GM18507 (cell line): ENCODE measurements at places on chromosomes 6 and 20.

DNA sequence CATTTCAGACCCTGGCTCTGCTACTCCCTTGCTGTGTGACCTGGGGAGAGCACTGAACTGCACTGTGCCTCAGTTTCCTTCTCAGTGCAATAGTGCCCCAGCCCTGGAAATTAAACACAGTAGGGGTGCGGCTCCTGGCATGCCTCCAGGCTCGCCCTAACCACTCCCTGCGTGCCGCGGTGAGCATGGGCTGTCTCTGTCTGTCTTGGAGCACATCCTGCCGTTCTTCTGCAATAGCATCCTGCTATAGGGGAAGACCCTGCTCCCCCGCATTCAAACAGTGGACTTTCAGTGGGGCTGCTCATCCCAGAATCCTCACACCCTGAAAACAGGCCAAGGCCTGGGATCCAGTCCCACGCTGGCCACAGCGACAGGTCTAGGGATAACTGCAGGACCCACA is 129.5 kb downstream of the FOXC1 start:
- no peak for DNase-seq

DNA sequence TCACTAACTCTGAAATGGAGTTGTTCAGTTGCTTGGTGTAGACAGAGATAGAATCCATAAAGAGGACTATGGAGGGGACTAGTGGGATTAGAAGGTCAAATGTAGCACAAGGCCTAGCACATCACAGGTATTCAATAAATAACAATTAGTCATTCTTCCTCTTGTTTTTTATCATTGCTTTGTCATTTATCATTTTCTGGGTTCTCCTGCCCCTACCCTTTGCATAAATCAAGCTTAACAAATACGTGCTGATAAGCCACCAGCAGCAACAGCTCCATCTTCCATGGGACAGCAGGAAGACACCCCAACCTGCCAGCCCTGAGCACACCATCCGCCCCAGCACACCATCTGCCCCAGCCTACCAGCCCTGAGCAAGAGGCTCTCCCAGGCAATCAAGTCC is 23.1 kb downstream of the TRAM2 start:
- DNase-seq = no peak

GRCh38 chr20:61049684-61050083 is 202.4 kb upstream of the CDH4 start:
- DNase-seq = no peak

GRCh38 chr6:54624779-54625178 is 221.8 kb upstream of the FAM83B start:
- no peak for DNase-seq

GRCh38 chr6:13667655-13668054 is 44.0 kb downstream of the RANBP9 start:
- DNase-seq = no peak

GRCh38 chr20:15045246-15045645 is 707.8 kb upstream of the FLRT3 start:
- DNase-seq = no peak

DNA sequence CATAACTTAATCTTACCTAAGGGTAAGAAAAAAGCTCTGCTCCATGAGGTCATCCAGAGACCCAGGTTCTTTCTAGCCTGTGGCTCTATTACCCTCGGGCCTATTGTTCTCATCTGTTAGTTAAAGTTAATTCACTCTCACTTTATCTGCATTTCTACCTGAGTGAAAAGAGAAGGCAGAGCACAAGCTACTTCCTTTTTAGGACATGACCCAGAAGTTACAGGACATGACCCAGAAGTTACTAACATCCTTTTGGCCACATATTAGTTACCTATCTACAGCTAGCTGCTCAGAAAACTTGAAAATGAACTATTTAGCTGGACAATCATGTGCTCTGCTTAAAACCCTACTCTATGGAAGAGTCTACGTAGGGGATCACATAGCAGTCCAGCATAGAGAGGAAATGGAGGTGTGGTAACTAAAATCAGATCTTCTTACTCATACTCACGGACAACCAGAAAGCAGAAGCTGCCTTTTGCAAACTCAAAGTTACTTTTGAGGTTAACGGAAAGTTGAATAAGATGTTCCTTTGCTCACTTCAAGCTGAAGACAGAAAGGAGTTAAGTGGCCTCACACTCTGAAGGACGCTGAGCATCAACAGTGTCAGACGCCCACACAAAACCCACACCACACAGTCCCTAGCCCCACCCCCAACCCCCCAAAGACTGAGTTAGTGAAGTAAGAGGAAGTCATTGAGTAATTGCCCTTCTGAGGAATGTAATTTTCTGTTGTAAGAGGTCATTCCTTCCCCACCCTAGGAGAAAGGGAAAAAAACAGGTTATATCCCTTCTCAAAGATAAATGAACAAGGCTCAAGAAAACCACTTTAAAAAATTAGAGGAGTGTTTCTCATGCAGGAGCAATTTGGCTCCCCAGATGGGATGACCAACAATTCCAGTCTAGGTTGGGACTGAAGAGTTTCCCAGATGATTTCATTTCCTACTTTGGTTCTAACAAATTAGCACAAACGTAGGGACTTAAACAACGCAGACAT is 45.9 kb upstream of the TAB2 start:
- peak; percentile 15 for DNase-seq

GRCh38 chr6:140538926-140539325 is 1164.5 kb upstream of the CITED2 start:
- no peak for DNase-seq

GRCh38 chr6:92259171-92259570 is 1160.2 kb downstream of the EPHA7 start:
- DNase-seq = no peak

DNA sequence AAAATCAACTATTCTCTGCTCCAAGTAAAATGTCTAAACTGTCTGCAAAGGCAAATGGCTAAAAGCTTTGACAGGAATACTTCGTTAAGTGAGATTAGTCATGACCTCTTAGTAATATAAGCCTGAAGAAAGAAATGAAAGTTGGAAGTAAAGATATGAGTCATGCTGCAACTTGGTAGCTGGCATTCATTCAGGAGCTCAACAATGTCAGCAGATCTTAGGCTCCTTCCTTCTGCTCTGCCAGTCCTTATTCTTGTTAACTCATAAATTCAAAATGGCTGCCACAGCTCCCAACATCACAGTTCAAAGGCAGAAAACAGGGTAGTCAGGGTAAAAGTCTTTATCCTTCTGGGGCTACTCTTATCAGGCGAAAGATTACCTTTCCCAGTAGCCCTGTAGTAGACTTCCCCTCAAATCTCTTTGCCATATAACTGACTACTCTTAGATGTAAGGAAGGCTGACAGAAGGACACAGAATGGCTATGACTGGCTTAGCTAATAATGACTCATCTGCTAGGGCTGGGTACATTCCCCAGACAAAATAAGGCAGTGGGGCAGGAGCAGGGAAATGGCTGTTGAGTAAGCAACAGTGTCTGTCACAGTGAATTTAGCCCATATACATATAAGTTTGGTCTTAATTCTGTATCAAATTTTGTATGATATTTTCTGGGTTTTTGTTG is 24.4 kb upstream of the C6orf62 start:
- DNase-seq = no peak

DNA sequence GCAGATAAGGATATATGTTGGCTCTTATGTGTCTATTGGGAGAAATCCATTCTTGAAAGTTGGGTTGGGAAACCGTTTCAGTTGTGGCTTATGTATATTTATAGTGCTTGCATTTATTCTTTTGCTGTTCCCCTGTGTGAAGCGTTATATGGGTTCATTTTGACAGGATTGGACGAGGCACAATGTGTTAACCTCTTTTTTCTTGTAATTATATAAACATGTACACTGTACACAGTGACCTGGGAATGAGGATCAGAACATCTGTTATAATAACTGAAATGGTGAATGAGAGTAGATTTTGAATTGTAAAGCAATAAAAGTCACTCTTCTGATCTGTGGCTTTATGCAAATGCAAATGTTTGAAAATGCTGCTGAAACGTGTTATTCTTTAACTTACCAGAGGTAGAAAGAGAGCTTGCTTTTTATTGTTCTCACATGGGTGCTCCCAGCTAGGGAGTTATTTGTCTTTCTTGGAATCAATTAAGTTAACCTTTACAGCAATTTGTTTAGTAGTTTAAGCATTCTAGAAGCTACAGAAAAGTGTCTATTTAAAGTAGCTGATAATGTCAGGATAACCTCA is 213.7 kb downstream of the GRIK2 start:
- DNase-seq = no peak

GRCh38 chr6:5135788-5136376 is 50.7 kb downstream of the PPP1R3G start:
- no peak for DNase-seq

DNA sequence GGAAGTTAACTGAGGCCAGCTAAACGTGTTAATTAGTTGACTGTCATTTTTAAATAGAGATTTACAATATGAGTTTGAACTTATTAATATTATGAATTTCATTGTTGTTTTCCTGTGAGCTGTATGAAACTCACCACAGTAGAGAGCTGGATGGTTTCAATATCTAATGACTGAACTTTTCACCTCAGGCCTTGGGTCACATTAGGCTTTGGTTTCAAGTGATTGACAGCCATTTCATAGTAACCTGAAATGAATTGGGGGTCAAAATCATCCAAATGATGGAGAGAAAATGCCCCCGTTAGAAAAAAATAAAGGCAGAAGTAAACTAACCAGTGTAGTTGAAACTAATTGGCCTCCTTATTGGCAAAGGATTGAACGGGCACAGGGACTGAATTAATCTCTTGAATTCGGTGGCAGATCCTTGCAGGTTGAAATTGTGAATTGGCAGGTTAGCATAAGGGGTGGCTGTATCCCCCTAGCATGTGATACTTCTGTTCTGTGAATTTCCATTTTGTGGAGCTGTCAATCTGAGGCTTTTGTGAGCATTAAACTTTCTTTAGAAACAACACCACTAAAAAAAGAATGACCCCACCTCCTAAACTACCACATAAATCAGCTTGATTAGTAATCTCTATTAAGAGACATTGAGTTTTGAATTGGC is 155.1 kb upstream of the MMS22L start:
- DNase-seq = no peak

- DNase-seq = no peak
Measured at GRCh38 chr6:167541544-167541943, 216.7 kb downstream of the TTLL2 start.

DNA sequence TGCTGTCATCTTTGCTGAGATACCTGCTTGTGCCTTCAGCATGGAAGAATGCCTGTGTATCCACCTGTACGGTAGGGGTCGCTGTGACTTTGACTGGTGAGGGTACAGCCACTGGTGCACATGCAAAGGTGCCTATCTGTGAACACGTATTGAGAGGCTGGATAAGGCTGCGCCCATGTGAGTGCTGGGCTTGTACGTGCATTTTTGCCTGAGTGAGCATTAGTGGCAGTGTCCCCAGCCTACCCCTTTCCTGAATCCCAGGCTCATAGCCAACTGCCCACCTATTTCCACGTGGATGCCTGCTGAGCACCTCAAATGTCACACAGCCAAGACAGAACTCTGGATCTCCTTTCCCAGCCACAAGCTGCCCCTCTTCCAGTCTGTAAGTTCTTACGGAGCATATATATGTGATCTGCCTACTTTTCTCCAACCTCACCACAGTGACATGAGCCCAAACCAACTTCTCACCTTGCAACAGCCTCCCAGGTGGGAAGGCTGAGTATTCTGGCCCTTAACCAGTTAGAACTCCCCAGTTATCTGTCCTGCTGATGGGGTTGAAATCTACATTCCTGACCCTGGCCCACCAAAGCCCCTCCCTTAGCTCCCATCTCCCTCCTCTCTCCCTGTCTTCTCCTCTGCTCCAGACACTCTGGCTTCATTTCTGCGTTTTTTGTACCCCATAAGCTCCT is 1.1 kb upstream of the SLC2A10 start:
- no peak for DNase-seq

GRCh38 chr20:39289831-39290230 is 327.7 kb downstream of the DHX35 start:
- no peak for DNase-seq

- no peak for DNase-seq
Measured at GRCh38 chr20:46071573-46071972, 18.2 kb downstream of the NCOA5 start.

DNA sequence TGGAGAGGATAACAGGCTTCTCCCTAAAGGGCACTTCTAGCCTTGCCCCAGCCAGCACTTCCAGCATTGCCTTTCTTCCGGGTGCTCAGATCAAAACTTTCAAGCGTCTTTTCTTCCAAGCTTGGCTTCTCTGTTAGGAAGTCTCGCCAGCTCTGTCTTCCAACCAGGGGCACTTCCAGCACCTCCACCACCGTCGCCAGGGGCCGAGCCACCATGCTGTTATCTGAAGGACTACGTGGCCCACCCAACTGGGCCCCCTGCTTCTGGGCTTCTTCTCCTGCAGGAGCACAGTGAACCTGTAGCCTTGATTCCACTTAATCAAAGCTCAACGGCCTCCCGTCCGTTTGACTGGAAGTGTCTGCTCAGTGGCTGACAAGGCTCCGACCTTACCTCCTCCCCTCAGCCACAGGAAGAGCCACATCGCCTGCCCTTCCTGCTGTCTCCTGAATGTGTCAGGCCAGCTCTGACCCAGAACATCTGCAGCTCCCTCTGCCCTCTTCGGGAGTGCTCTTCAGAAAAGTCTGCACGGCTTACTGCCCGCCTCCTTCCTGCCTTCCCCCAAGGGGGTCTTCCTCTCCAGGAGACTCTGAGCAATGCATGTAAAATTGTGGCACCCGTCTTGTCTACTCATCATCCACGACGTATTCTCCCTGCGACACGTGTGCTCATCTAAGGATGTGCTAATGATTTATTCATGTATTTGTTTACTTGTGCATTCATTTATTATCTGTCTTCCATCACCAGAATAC is 527.0 kb downstream of the CDH26 start:
- no peak for DNase-seq

- no peak for DNase-seq
Measured at GRCh38 chr20:44678990-44679611, 27.6 kb upstream of the ADA start.

- DNase-seq = no peak
Measured at GRCh38 chr6:94045099-94045829, 625.9 kb upstream of the EPHA7 start.

DNA sequence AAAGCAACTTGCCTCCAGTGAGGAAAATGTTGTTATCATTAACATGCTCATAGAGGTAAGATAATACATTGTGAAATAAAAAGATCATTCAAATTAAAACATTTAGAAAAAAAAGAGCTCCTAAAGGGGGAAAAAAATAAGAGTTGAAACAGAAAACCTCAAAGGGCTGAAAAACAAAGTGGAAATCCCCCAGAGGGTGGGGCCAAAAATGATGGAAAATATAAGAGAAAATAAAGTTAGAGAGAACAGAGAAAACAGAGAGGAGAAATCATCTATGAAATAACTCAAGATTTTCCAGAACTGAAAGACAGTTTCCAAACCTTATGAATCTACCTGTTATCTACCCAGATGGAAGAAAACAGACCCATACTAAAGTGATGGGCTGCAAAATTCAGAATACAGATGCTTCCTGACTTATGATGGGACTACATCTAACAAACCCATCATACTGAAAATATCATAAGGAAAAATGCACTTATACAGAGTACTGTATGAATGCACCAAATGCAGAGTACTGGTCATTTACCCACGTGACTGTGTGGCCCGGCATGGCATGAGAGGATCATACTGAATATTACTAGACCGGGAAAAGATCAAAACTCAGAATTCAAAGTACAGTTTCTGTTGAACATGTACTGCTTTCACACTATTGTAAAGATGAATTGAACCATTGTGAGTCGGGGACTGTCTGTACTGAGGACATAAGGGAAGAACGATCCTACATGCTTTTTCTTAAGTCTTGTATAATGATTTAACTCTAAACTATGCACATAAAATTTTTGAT is 4.0 kb downstream of the ZBTB24 start:
- DNase-seq = no peak
